ENCODE measurements at places on chromosomes 12 and 14. TPM values are rescaled to one million over a fixed set of nuclear protein-coding genes. Genes with fewer than 3 reads are reported as not detected.

NKX2-1 gene
- total RNA-seq, result not detected

ZDHHC22 gene
- total RNA-seq, result not detected

LTB4R gene
- total RNA-seq, result 1.3 TPM

FGF6 gene
- total RNA-seq, result not detected

KRT6C gene
- not detected for total RNA-seq
